Natural killer cell (primary cell): ENCODE measurements at places on chromosomes 1 and 21.

- no peaks in the 10 kb centered on the region for H3K36me3 ChIP-seq
- no peaks in the 10 kb centered on the region for H3K4me1 ChIP-seq
- no peak overlapping the region for H3K27ac ChIP-seq
- H3K27me3 ChIP-seq, result no peaks in the 10 kb centered on the region
These were observed 25.2 kb downstream of the ARHGEF10L start for GRCh38 chr1:17564458-17565393.

GRCh38 chr1:184792450-184792969, 37.9 kb upstream of the EDEM3 start:
- no peak for DNase-seq
- H3K4me3 ChIP-seq, result no peak overlapping the region
- no peak overlapping the region for H3K27ac ChIP-seq
- peaks cover 12% of the 10 kb centered on the region for H3K36me3 ChIP-seq
- H3K4me1 ChIP-seq, result no peaks in the 10 kb centered on the region

DNA sequence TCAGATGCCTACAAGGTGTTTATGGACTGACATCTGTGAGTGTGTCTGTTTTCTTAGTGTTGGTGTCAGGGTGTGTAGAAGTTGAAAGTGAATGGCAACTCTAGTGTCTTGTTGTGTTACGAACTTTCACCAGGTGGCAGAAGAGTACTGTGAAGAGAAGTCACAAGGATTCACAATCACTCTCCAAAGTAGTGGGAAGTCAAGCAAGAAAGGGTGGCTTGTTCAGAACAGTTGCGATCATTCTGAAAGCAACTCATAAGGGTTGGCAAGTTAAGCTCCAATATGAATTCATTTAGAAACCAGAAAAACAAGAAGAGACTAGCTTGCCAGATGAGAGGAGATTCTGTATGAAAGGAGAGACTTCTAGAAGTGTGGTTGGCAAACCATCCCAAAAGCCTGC, 86.1 kb downstream of the FASLG start:
- DNase-seq, result peak; percentile 81
- H3K27me3 ChIP-seq, result no peaks in the 10 kb centered on the region
- peaks cover 15% of the 10 kb centered on the region for H3K4me1 ChIP-seq
- H3K27ac ChIP-seq, result no peak overlapping the region
- no peak overlapping the region for H3K4me3 ChIP-seq

DNA sequence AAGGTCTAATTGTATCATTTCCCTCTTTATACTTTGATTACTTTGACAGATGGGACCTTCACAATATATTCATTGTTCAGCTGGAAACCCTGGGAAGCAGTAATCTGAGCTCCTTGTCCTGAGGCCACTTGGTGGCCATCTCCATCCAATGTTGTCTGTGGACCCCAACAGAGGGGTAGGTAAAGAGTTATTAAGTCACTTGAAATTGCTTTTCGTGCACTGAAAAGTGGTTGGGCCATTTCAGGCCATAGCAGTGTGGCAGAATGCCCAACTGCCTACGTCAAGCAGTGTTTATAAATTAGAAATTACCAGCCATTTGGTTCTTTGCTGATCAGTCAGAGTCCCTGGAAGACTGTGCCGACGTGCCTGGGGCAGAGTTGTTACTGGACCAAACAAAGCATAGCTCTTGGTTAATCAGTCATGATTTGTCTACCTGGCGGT, 308.3 kb upstream of the USP25 start:
- H3K4me1 ChIP-seq, result no peaks in the 10 kb centered on the region
- H3K4me3 ChIP-seq, result no peak overlapping the region
- H3K36me3 ChIP-seq, result no peaks in the 10 kb centered on the region
- DNase-seq, result no peak

DNA sequence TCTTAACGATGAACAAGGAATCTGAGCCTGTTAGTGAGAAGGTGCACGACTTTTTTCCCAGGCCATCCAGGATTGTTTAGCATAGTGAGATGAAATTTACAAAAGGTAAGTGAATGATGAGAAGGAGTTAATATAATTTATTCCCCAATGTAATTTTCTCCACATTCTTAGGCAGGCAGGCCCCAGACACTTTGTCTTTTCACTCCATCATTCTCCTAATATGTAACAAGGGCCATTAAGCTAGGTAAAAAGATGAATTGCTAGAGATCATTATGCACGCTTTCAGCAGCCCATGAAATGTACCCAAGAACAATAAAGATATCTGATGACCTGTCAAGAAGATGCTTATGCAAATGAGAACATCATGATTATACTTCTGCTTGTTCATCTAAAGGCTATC, 24.1 kb downstream of the NIBAN1 start:
- no peak for DNase-seq
- no peaks in the 10 kb centered on the region for H3K36me3 ChIP-seq
- no peak overlapping the region for H3K4me3 ChIP-seq
- H3K27ac ChIP-seq, result no peak overlapping the region
- no peaks in the 10 kb centered on the region for H3K4me1 ChIP-seq

DNA sequence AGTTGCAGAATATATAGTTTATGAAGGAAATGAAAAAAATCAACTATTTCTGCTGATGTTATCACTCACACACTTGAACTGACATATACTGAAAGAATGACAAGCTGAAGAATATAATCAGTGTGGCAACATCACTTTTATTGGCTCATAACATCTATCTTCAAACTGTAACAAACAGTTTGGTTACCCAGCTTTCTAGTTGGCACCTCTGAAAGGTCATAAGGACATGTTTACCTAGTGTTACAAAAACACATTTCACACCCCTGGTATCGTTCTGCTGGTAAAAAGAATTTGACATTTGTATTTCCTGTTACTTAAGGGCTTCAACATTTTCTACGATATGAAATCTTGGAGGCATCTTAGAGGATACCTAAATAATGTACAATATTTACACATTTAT, 1267.0 kb upstream of the NCAM2 start:
- H3K4me3 ChIP-seq, result no peak overlapping the region
- DNase-seq, result no peak
- H3K27ac ChIP-seq, result no peak overlapping the region

DNA sequence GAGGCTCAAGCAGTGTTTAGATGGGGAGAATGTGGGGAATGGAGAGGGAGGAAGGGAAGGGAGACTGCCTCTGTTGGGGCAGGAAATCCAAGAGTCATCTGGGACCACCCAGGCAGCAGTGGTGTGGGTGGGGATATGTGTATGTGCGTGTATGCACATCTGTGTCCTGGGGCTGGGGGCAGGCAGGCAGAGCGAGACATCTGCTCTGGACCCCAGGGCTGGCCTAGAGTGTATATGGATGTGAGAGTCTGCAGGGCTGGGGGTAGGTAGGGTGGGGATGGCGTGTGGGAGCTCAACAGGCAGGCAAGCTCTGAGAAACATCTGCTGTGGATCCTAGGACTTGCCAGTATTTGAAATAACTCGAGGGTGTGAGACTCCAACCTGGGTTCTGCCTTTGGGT, 3.5 kb downstream of the PTCH2 start:
- no peak overlapping the region for H3K4me3 ChIP-seq
- H3K36me3 ChIP-seq, result no peaks in the 10 kb centered on the region
- H3K27ac ChIP-seq, result no peak overlapping the region
- peaks cover 11% of the 10 kb centered on the region for H3K27me3 ChIP-seq
- H3K4me1 ChIP-seq, result peaks cover 16% of the 10 kb centered on the region

- H3K36me3 ChIP-seq, result no peaks in the 10 kb centered on the region
- no peak overlapping the region for H3K27ac ChIP-seq
- no peak for DNase-seq
- H3K4me1 ChIP-seq, result no peaks in the 10 kb centered on the region
- H3K4me3 ChIP-seq, result no peak overlapping the region
- no peaks in the 10 kb centered on the region for H3K27me3 ChIP-seq
These were observed 27.9 kb downstream of the ARHGEF16 start for GRCh38 chr1:3482378-3482849.

DNA sequence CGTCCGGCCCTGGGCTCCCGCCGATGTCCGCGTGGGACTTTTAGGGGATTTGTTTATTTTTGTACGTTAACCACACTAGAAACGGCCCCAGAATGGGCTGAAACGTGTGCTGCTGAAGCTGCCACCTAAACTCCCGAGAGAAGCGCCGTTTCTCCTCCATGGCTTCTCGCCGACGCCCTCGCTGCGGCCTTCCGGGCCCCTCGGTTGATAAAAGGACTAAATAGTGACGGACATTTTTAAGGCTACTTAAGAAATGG, 678 bp upstream of the PTTG1IP start:
- H3K4me3 ChIP-seq, result peak overlapping the region; percentile 45
- H3K27ac ChIP-seq, result peak overlapping the region; percentile 85
- H3K27me3 ChIP-seq, result no peaks in the 10 kb centered on the region
- no peaks in the 10 kb centered on the region for H3K36me3 ChIP-seq
- peaks cover 50% of the 10 kb centered on the region for H3K4me1 ChIP-seq

DNA sequence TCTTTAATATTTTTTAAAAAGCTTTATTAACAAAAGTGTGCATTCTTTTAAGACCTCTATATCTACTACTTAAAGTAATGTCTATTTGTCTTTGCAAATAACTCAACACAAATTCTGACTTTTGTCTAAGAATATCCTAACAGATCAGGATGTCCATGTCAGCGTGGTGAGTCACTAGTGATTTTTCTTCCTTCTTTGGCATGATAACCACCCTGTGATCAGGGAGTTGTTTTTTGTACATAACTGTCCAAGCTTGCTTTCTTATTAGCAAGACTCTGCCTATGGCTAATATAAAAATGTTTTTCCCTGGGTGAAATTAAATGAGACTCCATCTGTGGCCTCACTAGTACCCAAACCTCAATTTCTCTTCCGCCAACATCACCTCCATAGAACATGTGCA, 688.9 kb upstream of the ADGRL2 start:
- no peak for DNase-seq
- H3K27me3 ChIP-seq, result no peaks in the 10 kb centered on the region
- H3K36me3 ChIP-seq, result no peaks in the 10 kb centered on the region
- H3K27ac ChIP-seq, result no peak overlapping the region
- no peak overlapping the region for H3K4me3 ChIP-seq

DNA sequence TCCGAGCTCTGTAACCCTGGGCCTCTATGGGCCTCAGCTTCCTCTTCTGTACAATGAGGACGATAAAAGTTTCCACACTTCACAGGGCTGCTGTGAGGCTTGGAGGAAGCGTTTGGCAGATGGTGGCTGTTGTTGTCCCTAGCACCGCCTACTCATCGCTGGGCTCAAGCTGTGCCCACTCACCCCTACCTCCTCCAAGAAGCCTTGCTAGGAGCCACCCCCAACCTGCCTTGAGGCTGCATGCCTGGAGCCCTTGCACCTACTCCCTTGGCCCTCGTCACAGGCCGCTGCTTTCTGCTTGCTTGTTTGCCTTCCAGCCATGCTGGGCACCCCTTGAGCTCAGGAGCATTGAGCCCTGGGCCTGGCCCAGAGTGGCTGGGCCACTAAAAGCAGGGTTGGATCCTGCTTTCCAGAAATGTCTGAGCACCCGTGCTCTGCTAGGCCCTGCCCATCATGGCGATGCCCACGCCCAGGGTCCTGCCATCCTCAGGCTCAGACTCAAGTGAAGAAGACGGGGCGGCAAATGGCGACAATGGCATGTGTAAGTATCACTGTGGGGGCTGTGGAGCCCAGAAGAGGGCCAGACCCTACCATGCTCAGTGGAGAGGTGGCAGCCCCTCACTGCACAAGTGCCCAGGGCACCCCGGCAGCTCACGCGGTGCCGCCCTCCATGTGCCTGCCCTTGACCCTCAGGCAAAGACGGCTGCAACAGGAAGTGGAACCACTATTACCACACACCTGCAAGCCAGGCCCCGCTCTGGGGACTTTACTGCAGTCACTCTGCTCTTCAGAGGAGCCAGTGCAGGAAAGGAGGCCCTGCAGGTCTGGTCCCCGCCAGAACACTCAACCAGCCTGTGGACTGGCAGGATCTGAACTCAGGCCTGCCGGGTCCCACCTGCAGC, 9.5 kb downstream of the SH3BGRL3 start:
- H3K4me3 ChIP-seq, result no peak overlapping the region
- H3K4me1 ChIP-seq, result peaks cover 85% of the 10 kb centered on the region
- no peaks in the 10 kb centered on the region for H3K36me3 ChIP-seq
- H3K27ac ChIP-seq, result peak overlapping the region; percentile 92
- DNase-seq, result no peak

GRCh38 chr1:196660272-196660671, 8.4 kb downstream of the CFH start:
- no peaks in the 10 kb centered on the region for H3K4me1 ChIP-seq
- DNase-seq, result no peak
- no peaks in the 10 kb centered on the region for H3K36me3 ChIP-seq
- H3K4me3 ChIP-seq, result no peak overlapping the region

- no peak for DNase-seq
- H3K36me3 ChIP-seq, result no peaks in the 10 kb centered on the region
- no peak overlapping the region for H3K27ac ChIP-seq
- no peaks in the 10 kb centered on the region for H3K27me3 ChIP-seq
These were observed 32.1 kb downstream of the EXTL2 start for GRCh38 chr1:100862591-100862990.

- no peaks in the 10 kb centered on the region for H3K27me3 ChIP-seq
- no peak for DNase-seq
- no peak overlapping the region for H3K4me3 ChIP-seq
- no peak overlapping the region for H3K27ac ChIP-seq
These were observed 273.7 kb upstream of the ST6GALNAC5 start for GRCh38 chr1:76593618-76594017.

- no peaks in the 10 kb centered on the region for H3K4me1 ChIP-seq
- H3K27me3 ChIP-seq, result no peaks in the 10 kb centered on the region
- no peak for DNase-seq
- H3K36me3 ChIP-seq, result no peaks in the 10 kb centered on the region
- no peak overlapping the region for H3K4me3 ChIP-seq
- no peak overlapping the region for H3K27ac ChIP-seq
These were observed 51.8 kb downstream of the ST6GALNAC5 start for GRCh38 chr1:76919085-76919484.

DNA sequence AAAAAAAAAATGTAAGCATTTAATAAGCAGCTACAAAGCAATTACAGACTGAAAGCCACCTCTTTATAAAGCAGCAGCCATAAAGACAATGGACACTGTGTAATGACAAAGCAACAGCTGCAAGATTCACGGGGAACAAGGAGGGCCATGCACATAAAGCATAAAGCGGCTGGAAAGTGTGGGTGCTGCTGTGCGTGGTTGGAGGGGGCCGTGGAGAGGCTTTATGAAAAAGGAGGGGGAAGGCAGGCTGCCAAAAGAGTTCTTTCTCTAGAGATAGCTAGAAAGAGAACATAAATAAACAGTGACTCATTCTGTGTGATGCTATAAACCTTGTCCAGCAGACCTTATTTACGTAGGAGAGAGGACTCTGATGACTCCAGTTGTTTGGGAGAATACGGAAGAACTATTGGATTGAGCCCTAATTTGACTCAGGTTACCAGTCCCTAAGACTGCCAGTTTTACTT, 49.3 kb downstream of the ADAMTS1 start:
- no peak overlapping the region for H3K4me3 ChIP-seq
- no peaks in the 10 kb centered on the region for H3K4me1 ChIP-seq
- no peaks in the 10 kb centered on the region for H3K36me3 ChIP-seq
- H3K27me3 ChIP-seq, result peaks cover 2% of the 10 kb centered on the region
- DNase-seq, result no peak

GRCh38 chr1:29239142-29239541, 2.8 kb downstream of the PTPRU start:
- DNase-seq, result no peak
- no peak overlapping the region for H3K27ac ChIP-seq
- peaks cover 17% of the 10 kb centered on the region for H3K4me1 ChIP-seq
- H3K4me3 ChIP-seq, result no peak overlapping the region
- H3K27me3 ChIP-seq, result peaks cover 36% of the 10 kb centered on the region
- H3K36me3 ChIP-seq, result no peaks in the 10 kb centered on the region
